Activated CD4-positive, alpha-beta T cell treated with anti-CD3 and anti-CD28 coated beads, Interleukin-2, amount 50 U/mL, for 4 hours (primary cell): ENCODE measurements at places on chromosomes 1 and 21.

- DNase-seq, result peak; percentile 55
Observed at GRCh38 chr1:110106013-110106941, 6.0 kb upstream of the UBL4B start.

DNA sequence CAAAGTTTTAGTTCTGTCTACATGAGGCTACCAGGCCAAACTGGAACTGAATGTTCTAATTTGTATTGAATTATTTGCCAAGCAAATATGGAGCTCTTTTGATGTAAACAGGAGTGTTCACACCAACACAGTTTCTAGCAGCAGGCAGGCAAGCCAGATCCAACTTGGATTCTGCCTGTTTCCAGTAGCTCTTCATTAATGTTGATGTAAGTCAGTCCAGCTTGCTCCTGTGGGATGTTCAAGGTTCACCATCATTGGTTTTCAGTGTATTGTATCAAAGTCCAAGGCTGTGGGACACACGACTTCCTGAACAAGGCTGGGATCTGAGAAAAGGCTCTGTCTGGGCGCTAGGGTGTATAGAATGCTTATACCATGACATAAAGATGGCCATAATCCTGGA, 68.1 kb downstream of the PAPPA2 start:
- no peak for DNase-seq

DNA sequence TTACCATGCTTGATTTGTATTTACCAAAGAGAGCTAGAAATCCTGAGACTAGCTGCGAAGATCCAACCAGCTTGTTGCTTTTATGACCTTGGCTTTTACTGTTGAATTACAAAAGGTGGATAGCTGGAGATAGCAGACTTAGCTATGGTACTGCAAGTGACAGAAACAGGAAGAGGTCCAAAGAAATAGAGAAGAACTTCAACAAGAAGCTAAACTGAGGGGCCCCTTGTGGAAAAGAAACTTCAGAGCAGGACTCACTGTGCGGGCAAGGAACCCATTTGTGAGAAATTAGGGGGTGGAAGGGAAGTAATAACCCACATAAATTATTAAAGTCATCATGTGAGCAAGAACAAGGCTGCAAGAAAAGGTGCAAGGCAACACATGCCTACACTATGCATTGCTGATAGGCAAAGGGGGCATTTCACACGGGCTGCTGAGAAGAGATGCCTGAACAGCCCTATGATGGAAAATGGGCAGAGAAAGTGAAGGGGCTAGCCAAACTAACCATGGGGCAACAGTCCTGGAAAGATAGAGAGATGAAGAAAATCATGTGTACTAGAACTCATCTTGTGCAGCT, 116.6 kb upstream of the PRDX6 start:
- DNase-seq, result no peak

GRCh38 chr1:119160409-119160808, 20.0 kb upstream of the WARS2 start:
- no peak for DNase-seq

DNA sequence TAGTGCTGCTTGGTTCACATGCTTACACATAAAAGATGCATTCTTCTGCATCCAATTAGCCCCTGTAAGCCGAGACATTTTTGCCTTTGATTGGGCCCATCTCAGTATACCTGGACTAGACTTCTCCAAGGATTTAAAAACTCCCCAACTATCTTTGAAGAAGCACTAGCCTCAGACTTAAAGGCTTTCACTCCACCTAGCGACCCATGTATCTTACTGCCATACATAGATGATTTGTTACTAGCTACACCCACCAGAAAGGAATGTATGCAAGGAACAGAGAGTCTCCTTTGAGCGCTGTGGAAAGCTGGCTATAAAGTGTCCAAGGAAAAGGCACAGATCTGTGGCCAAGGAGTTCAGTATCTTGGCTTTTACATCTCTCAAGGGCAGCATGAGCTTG, 91.7 kb downstream of the LIPI start:
- no peak for DNase-seq

GRCh38 chr1:53627031-53627430, 111.9 kb downstream of the GLIS1 start:
- DNase-seq, result no peak

- DNase-seq, result no peak
Observed at GRCh38 chr21:43644609-43645008, 14.7 kb downstream of the HSF2BP start.

DNA sequence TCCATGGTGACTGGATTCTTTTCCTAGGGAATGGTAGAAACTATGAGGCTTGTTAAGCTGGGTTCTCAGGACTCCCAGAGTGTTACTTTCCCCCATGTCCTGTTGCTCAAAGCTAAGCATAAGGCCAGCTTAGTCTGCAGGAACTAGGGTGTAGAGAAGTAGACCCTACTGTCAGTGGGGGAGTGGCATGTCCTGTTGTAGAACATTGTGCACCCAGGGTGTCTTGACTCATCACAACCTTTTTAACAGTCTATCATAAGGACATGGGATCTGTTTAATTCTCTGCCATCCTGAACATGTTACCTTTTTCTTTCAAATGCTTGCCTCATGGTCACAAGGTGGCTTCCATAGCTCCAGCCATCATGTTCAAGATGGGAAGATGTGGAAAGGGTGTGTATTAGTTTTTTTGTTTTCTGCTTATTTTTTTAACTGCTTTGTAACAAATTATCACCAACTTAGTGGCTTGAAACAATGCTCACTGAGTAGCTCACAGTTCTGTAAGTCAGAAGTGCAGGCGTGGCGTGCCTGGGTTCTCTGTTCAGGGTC, 17.4 kb downstream of the OBSCN start:
- no peak for DNase-seq

GRCh38 chr1:12185036-12185917, 18.5 kb downstream of the TNFRSF1B start:
- DNase-seq, result no peak

- DNase-seq, result no peak
Observed at GRCh38 chr21:37592496-37592895, 225.9 kb downstream of the DYRK1A start.
